Activated CD8-positive, alpha-beta memory T cell treated with anti-CD3 and anti-CD28 coated beads for 1 hour (primary cell): ENCODE measurements at places on chromosomes 16 and 17.

- DNase-seq: no peak
Observed at GRCh38 chr17:39548494-39549225, 59.1 kb downstream of the NEUROD2 start.

DNA sequence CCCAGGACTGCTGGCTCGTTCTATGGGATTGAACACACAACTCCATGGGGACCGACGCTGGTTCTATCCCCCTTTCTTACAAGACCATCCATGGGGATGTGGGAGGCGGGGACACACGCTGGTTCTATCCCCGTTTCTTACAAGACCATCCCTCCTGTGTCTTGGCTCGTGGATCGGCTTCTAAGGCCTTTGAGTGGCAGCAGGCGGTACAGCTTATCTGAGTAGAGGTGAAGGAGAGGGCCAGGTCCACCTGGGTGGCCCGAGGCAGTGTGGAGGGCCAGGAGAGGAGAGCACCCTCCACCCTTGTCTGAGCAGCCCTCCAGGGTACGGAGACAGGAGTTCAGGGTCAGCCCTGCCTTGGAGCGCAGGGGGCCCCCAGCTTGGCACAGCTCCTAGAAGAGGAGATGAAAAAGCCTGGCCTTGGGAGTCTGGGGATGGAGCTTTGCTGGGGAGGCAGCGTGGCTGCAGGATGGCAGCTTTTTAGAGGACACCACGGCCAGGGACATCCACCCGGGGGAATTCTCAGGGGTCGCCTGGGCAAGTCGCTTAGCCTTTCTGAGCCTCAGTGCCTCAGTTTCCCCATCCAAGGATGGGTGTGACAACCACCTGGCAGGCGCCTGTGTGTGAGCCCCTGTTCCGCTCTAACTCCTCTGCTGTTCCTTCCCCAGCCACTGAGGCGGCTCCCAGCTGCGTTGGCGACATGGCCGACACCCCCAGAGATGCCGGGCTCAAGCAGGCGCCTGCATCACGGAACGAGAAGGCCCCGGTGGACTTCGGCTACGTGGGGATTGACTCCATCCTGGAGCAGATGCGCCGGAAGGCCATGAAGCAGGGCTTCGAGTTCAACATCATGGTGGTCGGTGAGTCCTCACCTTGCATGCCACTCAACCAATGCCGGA is 341.0 kb downstream of the SEC14L1 start:
- no peak for DNase-seq

GRCh38 chr16:67644038-67644437 is 906 bp upstream of the CARMIL2 start:
- DNase-seq: no peak

- DNase-seq: peak; percentile 17
Observed at GRCh38 chr17:35849469-35850348, 19.0 kb downstream of the HEATR9 start.

- DNase-seq: no peak
Observed at GRCh38 chr17:2847381-2848333, 51.4 kb downstream of the RAP1GAP2 start.

GRCh38 chr16:85464383-85465305 is 148.5 kb upstream of the GSE1 start:
- no peak for DNase-seq

DNA sequence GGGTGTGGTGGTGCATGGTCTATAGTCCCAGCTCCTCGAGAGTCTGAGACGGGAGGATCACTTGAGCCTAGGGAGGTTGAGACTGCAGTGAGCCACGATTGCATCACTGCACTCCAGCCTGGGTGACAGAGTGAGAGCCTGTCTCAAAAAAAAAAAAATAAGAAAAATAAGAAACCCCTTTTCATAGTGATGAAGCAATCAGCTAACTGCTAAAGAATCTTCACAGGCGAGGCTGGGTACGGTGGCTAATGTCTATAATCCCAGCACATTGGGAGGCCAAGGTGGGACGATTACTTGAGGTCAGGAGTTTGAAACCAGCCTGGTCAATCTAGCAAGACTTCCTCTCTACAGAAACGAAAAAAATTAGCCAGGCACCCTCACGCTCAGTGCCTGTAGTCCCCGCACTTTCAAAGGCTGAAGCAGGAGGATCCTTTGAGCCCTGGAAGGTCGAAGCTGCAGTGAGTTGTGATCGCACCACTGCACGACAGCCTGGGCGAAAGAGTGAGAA is 760 bp downstream of the SLFN12L start:
- no peak for DNase-seq

- no peak for DNase-seq
Observed at GRCh38 chr16:57972306-57972705, 1.4 kb upstream of the CNGB1 start.

GRCh38 chr17:42274253-42274542 is 2.0 kb downstream of the STAT5B start:
- no peak for DNase-seq

- DNase-seq: no peak
Observed at GRCh38 chr16:87127766-87128147, 189.4 kb downstream of the C16orf95 start.

DNA sequence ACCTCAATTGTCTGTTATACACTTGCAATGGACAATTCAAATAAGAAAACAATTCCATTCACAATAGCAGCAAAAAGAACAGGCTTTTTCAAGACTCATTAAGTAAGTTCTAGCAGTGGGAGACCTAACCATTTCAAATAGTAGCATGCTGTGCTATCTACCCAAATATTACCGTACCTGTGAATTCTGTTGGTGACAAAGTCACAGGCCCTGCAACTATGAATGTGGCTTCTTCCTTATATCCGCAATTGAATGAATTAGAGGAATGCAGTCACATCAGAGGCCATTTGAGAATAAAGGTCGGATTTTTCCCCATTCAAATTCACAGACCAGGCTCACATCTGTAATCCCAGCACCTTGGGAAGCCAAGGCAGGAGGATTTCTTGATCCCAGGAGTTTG is 800 bp upstream of the NME4 start:
- DNase-seq: no peak

DNA sequence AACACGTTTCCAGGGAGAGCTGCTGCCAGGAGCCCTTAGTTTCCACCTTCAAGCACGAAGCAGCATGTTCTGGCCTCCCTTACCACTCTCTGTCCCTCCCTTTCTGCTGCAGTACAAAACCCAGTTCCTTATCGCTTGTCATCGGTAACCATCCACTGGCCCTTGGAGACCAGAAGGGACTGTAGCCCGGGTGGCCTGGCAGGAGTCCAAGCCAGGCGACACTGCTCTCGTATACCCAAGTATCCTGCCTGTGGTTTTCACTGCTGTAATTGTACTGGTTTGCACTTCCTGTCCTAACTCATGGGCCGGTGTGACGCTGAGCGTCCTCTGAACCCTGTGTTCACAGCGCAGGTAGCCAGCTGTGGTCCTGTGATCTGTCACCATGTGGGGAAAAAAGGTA is 81.1 kb downstream of the MAF start:
- no peak for DNase-seq

DNA sequence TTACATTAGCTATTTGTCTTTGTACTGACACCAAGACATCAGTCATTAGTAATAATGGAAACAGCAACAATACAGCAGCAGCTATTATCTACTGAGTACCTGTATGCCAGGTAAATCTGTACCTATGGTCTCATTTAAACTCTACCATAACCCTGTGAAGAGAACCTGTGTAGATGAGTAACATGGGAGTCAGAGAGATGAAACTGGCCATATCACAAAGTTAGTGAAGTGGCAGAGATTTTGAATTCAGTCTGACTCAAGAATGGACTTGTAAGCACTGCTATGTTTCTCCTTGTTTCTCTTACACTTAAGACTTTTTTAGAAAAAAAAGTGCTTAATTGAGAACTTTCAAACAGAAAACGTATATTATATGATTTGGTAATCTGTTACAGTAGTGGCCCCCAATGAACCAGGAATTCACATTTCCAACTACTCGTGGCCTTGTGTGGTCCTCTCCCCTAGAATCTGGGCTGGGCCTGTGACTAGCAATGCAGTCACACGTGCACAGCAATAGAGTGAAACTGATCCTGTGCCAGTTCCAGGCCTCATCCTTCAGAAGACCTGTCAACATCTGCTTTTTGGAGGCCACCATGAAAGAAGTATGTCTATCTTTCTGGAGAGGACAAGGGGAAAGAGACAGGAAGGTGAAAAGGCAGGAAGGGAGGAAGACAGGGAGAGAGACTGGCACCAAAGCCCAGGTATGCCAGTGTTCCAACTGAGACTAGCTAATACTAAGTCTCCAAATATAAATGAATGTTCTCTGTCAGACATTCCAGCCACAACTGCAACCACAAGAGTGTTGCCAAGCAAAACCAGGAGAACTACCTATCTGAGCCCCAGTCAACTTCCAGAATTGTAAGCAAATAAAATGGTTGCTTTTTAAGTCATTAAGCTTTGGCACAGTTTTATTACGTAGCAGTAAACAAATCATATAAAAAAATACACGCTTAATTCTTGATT is 12.0 kb downstream of the CRLF3 start:
- DNase-seq: no peak

GRCh38 chr17:17493249-17493985 is 2.8 kb downstream of the RASD1 start:
- no peak for DNase-seq

DNA sequence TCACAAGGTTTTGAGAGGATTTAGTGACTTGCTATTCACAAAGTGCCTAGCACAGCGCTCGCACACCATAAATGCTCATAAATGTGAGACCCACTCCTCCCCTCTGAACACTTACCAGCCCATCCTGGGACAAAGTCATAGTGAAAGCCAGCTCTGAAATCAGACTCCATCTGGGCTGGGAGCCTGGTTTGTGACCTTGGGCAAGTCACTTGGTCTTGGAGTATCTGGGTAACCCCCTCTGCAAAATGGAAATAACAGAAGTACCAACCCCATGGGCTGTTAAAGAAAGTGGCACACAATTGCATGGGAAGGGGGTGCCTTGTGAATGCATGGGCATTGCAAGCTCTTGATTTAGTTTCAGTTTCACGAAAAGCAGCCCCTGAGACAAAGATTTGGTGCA is 104.7 kb upstream of the CDH5 start:
- DNase-seq: no peak

DNA sequence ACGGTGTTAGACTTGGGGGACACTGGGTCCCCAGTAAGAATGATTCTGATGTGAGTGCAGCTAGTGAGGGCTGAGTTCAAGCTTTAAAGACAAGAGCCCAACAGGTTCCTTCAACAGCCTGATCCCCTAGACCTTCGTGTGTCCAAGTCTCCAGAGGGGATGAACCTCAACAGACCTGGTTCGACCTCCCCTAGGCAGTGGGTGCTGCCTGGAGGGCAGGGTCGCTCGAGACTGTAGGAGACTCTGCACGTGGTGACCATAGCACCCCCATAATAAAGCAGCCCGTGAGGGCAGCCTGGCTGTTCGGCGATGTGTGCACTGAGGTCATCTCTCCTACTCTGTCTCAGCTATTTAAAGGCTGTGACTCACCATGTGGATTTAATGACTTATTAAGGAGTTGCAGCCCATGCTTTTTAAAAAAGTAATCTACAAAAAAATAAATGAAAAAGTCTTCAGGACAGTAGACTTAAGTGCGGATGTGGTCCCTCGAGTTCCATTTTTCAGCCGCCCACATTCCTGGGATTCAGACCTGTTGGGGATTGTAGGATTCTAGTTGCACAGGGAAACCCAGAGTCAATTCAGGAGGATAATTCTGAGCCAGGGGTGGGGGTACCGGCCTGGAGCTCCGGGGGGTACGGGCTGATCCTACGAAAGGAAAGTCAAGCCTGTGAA is 23.4 kb upstream of the METRNL start:
- no peak for DNase-seq

DNA sequence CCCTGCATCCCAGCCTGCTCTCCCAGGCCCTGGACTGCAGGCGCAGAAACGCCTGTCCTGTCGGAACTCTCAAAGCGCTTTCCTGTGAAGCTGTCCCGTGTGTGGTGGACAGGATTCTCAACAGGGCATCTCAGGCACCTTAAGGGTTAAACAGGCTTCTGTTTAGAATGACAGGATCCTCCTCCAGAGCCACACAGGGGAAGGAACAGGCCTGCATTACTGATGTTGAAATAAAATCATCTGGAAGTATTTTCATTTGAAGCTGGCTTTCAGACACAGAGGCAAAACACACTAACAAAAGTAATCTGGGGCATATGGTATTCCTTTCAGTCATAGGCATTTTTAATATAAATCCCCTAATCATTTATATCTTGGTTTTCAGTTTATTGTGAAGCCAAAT is 7.4 kb downstream of the HS3ST3A1 start:
- no peak for DNase-seq

- DNase-seq: no peak
Observed at GRCh38 chr17:78709119-78709681, 72.9 kb downstream of the CYTH1 start.

GRCh38 chr17:75614006-75614405 is 19.2 kb upstream of the SMIM5 start:
- no peak for DNase-seq

- no peak for DNase-seq
Observed at GRCh38 chr16:4472880-4473279, 1.5 kb downstream of the NMRAL1 start.

DNA sequence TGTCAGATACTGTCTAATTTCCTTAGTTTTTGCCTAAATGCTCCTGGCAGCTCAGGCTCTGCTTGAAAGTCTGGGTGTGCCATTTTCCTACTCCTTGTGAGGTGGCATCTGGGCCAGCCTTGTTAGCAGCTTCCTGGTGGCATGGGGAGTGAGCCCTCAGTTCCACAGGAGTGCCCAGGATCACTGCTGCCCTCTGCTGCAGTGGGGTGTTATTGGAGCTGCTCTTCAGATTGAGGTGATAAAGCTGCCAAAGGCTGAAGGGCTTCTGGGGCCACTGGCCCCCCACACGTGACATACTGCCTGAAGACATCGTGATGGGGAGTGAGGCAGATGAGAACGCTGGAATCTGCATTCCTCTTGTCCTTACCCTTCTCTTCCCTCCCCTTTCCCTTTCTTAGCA is 27.4 kb downstream of the CEP95 start:
- no peak for DNase-seq

- DNase-seq: no peak
Observed at GRCh38 chr17:27457360-27457715, 1.1 kb downstream of the KSR1 start.

GRCh38 chr17:17833658-17834357 is 3.0 kb downstream of the SREBF1 start:
- DNase-seq: no peak

- no peak for DNase-seq
Observed at GRCh38 chr16:72937916-72938794, 109.8 kb downstream of the ZFHX3 start.

- no peak for DNase-seq
Observed at GRCh38 chr17:51617986-51618385, 357.6 kb downstream of the UTP18 start.

DNA sequence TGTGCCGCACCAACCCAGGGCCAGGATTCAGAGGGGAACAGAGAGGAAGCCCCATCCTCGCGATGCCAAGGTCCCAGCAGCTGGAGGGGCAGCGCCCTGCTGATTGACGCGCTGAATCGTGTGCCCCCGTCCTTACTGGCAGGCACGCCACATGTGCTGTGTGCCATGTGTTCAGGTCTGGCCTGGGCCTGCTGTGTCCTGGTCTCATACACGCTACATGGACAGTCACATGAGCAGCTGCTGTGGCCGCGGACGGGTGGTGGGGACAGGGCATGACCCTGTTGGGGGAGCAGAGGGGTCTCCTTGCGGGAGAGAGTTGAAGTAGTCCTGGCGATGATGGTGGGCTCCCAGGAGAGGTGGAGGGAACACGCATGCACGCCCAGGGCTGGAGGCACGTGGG is 18.0 kb downstream of the CBFA2T3 start:
- DNase-seq: no peak

- DNase-seq: no peak
Observed at GRCh38 chr17:66422186-66422585, 119.8 kb downstream of the PRKCA start.

- no peak for DNase-seq
Observed at GRCh38 chr16:85829171-85829719, 29.8 kb downstream of the COX4I1 start.
